Activated CD4-positive, alpha-beta T cell treated with anti-CD3 and anti-CD28 coated beads for 48 hours (primary cell): ENCODE measurements at places on chromosomes 4 and X.
A peak's percentile ranks its signal among the peaks of the same experiment; 100 is the strongest.

- no peak for DNase-seq
These were observed 1104.2 kb upstream of the IGFBP7 start for GRCh38 chr4:58214376-58214775.

DNA sequence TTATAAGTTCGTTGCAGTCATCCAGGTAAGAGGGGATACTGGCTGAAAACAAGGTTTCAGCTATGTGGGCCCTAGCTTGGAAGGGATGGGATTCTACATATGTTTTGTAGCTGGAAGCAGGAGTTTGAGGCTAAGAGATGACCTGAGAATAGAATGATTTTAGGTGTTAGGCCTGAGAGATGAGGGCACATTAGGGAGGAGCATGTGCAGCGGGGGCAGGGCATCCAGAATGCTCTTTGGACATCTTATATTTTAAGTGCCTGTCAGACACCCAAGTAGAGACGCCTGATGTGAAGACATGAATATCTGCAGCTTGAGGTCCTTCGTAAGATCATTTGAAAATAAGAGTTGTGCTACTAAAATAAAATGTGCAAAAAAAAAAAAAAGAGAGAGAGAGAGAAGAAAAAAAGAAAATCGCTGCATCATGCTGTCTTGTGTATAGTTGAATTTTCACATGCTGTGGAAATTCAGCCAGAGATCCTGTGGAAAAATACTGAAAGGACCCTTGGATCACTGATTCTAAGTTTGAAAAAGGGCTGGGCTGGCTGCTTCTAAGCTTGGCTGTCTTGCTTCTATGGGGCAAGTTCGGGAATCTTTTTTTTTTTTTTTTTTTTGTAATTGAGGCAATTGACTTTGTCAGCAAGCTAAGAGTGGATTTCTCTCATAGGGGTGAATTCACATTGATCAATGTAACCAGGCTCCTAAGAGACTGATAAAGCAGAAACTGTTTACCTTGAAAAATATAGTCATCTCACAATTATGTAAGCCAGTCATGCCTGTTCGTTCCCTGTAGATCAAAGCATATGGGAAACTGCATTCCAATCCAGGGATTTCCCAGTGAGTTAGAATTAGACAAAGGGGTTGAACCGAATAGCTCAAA lies 341.0 kb upstream of the GATB start:
- DNase-seq: no peak

- no peak for DNase-seq
These were observed 14.1 kb upstream of the SMIM43 start for GRCh38 chr4:121778991-121779628.

GRCh38 chrX:80432863-80433262 lies 12.6 kb downstream of the TENT5D start:
- DNase-seq: no peak

DNA sequence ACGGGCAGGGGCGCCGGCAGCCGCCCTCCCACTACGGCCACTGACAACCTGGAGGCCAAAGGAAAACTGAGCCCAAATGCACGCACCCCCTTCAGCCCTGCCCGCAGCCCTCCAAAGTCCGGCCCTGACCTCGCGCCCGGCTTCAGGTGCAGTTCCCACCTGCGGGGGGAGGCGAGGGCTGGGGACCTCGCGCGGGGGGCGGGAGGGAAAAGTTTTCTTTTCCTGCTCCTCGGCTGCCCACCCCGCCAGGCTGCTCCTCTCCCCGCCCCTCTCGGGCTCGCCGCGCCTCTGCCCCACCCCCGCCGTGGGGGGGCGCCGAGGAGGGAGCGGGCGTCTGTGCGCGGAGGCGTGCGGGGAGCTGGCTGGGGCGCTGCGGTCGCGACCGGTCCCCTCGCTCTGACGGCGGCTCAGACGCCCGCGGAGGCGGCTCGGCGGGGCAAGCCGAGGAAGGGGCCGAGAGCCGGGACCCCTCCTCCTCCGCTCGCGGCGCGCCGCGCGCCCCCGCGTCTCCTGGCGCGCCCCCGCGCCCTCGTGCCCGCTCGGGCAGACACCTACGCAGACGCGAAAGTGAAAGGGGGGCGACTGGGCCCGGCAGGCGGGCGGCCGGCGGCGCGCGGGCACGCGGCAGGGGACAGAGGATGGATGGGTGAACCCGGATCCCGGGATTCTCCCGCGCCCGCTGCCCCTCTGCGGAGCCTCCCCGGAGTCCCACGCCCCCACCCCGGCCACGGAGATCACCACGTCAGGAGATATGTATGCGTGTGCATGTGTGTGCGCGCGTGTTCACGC lies 3.1 kb upstream of the NR3C2 start:
- DNase-seq: peak; percentile 64

DNA sequence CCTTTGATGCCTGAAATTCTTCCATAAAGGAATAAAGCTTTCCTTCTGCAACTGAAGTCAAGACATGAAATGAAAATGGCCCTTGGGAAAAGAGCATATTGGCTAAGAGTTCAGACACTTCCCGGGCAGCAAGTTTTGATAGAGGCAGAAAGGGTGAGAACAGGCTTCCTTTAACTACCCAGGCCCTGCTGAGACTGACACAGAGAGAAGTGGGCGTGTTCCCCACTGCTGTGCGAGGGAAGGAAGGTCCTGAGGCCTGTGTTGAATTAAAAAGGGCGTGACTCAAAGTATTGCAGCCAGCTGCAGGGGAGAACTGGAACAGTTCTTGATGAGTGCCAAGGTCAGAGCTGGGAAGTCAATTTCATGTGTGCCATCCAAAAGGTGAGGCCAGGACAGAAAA lies 33.9 kb upstream of the ADGRG2 start:
- no peak for DNase-seq

GRCh38 chr4:134324179-134324578 lies 122.6 kb upstream of the PABPC4L start:
- no peak for DNase-seq

- peak; percentile 35 for DNase-seq
These were observed 600 bp downstream of the BEX4 start for GRCh38 chrX:103215425-103215991.

DNA sequence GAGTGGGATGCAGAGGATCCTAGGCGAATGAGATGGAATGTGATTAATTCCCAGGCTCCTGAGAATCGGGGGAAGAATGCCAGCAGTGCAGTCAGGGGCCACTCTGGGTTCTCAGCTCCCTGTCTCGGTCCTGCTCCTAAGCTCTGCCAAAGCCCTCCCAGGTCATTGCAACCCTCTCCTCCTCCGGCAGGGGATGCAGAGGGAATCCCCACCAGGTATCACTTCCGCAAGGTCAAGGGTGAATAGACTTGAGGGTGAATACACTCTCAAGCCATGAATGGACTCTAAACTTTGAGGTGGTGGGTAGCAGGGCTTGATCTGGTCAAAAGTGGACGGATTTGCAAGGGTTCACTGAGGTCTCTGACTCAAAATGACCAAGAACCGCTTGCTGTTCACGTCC lies 139.3 kb upstream of the MXRA5 start:
- DNase-seq: no peak

GRCh38 chr4:55910140-55910539 lies 38.6 kb upstream of the CEP135 start:
- no peak for DNase-seq

DNA sequence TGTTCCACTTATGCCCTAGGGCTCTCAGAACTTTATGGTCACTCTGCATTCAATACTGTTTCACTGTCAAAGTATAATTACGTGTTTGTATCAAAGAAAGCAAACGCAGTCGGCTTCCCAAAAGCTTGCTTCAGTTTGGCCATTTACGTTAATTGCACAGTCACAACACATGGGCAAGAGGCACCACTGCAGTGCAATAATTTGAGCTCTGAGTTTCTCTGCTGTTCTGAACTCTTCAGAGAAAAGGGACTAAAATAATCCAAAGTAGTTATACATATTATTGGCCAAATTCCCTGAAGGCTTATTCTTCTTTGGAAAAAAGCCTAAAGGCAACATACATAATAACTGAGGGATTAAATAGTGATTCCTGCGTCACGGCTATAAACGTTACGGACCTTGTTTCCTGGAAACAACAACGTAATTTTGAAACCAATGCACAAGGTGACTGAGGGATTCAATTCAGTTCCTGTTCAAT lies 51.3 kb downstream of the RNF150 start:
- no peak for DNase-seq

DNA sequence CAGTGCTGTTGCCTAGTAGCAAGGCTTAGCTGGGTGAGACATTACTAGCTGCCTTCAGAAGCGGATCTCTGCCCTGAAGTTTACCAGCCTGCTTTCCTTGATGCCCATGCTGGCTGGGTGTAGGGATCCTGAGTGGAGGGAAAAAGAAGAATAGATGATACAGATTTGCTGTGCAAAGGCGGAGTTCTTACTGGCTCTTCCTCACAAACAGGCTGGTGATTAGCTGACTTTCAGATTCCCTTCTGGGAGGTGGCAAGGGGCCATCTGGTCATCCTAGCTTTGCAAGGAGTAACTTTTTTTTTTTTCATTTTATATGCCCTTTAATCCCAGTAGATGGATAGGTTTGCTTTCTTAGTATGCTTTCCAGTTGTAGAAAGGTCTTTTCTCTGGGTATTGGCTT lies 44.8 kb downstream of the SMARCA5 start:
- no peak for DNase-seq

DNA sequence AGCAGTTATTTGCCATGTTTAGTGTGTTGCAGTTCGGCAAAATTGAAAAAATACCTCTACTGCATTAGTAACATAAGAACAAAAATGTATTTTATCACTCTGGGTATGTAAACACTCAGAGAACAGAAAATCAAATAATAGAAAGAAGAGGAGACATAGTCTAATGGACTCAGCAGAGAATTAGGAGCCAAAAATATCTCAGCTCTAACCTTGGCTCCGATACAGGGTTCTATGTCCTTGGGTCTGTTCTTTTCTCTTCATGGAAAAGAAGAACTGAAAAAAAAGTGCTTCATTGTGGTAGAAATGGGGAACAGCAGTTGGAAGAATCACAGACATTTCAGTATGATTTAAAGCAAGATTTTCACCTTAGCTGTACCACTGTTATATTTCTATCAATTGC lies 240.5 kb upstream of the CXXC4 start:
- no peak for DNase-seq

DNA sequence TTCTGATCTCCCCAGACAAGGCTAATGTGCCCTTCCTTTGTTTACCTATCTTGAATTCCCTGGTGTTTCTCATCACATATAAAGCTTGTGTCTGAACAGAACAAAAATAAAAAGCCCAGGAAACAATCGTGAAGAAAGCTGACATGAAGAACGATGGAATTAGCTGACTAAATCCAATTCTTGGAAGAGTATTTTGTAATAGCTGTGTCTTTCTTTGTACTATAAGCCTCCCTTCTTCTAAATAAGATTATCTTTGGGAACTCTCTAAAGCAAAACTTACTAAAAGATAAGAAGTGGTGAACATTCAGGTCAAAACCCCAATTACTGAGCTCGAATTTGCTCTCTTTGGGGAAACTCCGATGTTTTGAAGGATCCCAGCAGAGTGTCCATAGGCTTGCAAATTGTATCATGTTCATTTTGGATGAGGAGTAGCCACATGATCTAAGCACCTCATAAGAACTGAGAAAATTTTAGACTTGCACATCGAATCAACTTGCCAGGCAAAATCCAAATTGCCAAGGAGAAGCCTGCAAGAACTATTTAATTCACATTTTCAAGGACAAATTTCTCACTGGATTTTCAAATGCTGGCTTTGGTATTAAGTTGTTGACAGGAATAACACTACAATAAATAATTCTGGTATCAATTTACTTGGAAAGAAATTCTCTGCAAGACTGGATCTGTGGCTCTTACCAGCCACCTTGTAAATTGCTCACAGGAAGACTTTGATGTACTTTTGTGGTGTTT lies 106.2 kb downstream of the LNX1 start:
- no peak for DNase-seq

GRCh38 chr4:83115656-83116285 lies 1.2 kb upstream of the PLAC8 start:
- no peak for DNase-seq
